ENCODE measurements at places on chromosomes 1 and 21.

DNA sequence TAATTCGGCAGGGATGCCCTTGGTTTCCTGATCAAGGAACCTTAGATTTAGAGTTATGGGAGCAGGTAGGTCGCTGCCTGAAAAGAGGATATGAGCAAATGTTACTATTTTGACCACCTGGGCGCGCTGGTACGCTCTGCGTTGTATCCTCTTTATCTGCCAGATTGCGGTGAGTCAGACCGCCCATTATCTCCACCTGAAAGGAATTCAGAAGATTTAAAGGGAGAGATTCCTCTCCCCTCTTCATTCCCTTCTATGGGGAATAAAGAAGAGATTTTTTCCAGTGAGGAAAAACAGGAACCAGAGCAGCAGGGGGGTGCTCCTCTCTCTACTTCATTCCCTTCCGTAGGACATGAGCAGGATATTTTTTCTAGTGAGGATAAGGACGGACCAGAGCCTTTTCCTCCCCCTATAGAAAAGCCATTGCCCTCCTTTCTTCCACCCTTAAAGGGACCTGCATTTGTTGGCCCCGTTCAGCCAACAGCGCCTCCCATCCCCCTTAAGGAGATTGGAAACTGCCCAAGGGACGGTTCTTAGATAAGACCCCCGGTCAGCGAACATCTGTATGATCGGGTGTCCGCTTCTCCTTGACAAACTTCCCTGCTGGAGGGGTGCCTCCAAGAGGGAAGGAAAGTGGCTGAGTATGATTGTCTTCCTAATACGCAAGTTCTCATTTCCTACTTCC lies 34.1 kb downstream of the CLCA1 start:
- DNase-seq, result no peak

DNA sequence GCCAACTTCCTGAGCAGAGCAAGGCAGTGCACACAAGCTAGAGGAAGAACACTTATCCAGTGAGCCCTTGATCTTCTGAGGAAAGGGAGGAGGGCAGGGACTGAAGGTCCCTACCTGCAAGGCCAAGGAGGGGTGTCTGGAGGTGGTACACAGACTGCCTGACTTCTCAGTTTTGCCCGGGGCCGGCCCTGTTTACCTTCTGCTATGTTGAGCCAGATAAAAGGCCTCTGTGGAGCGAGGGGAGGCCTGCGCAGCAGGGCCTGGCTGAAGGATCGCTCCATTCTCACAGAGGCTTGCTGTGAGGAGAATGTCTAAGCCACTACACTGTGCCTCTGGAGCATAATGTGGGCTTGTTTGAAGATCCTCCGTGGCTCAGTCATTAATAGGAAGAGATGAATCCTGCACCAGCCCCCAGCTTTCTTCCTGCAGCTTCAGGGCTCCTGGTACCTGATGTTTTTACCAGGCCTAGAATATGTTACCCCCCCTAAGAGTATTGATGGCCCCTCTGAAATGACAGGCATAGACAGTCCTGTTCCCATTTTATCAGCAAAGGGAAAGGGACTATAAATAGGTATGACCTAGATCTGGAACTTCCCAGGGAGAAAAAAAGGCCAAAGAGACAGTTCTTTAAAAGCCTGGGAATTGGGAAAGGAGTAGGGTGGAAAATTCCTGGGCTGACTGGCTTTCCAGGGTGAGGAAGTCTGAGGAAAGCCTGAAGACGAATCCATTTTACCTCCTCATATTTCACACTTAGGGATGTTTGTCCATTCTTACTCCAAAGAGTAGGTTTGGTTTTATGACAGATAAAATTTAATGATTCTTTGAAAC lies 4.7 kb downstream of the POGK start:
- no peak for DNase-seq

GRCh38 chr1:221714227-221715152 lies 27.4 kb downstream of the DUSP10 start:
- no peak for DNase-seq

DNA sequence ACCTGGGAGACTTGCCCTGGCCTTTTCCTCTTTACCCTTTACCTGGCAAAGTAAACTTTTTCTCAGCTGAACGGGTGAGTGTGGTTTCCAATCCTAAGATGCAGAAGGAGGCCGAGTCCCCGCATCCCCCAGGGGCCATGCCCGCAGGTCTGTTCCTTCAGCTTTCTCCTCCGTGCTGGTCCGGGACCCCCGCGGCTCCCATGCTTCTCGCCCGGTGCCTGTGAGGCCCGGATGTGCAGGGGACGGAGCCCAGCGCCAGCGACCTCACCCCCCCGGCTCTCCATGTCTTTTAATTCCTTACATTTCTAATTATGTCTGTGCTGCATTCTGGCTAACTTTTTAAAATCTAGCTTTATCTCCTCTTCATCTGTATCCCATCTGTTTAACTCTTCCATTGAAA lies 21.5 kb upstream of the SCYL3 start:
- no peak for DNase-seq
